ENCODE measurements at places on chromosomes 6 and 20. TPM values are rescaled to one million over a fixed set of nuclear protein-coding genes. Genes with fewer than 3 reads are reported as not detected.
A peak's percentile ranks its signal among the peaks of the same experiment; 100 is the strongest.

DNA sequence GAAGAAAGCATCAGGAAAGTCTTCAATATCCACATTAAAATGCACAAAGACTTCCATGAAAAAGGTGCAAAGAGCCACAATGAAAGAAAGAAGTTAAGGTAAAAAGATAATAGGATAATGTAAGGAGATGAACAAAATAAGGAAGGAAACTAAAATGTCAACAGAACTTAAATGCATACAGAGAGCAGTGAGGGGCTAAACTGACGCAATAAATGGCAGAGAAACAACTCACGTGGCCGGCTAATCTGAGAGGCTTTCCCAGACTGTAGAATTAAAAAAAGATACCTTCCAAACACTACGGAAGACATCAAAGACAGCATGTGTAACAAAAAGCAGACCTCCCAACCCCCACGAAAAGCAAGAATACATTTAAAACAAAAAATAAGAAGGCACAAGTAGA is 73.7 kb downstream of the GMDS start:
- no peak for DNase-seq

HSPA12B gene
- total RNA-seq, result not detected

DNA sequence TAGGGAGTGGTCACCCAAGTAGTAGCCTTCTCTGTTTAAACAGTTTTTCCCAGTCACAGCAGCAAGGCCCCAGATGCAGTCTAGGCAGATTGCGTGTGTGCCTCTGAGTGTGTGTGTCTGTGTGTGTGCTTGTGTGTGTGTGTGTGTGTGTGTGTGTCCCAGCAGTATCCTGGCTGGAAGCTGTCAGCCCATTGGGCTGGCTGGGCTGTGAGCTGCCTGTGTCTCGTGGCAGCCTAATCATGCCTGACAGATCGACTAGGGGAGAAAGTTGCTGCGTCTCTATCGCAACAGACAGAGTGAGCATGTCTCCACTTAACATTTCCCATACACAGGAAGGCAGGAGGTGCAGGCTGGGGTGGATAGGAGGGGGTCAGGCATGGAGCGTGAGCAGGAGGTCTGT is 42.9 kb upstream of the LRFN2 start:
- DNase-seq, result no peak

DNA sequence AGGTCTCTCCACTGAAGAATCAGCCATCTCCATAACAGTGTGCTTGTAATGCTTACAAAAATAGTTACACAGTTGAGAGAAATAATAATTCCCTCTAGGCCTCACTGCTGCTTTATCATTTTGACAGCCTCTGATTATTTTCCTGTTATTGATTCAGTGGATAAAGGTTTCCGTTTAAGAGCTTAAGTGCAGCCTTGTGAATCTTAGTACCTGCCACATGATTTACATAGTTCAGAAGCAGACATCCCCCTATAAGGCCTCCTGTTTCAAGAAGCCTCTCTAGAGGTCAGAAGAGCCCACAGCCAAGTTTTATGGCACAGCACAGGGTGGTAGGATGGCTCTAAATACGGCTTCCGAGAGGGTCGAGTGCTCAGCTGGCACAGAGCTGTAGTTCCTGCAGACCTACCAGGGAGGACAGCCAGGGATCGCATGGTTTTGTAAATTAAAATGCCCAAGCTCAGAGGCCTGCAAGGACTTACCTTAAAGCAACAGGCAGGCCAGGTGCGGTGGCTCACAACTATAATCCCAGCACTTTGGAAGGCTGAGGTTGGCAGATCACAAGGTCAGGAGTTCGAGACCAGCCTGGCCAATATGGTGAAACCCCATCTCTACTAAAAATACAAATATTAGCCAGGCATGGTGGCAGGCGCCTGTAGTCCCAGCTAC is 17.6 kb upstream of the PYGB start:
- no peak for DNase-seq

DNA sequence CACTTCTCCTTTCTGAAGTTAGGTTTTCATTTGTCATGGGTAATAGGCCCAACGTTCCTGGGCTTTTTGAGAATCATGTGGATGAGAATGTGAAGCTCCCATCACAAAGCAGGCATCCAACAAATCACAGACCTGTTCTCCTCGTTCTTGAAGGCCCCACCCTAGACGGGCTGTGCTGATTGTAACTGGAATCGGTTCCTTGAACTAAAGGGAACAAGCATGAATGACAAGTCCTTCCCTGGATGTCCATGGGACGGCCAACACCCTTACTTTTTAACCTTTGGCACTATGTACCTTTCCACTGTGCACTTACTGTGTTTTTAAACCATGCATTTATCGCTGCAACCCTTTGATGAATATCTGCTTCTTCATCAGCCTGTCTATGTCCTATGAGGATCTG is 438.2 kb downstream of the CD83 start:
- no peak for DNase-seq

GRCh38 chr6:39844866-39845265 is 52.7 kb downstream of the DAAM2 start:
- no peak for DNase-seq

DNA sequence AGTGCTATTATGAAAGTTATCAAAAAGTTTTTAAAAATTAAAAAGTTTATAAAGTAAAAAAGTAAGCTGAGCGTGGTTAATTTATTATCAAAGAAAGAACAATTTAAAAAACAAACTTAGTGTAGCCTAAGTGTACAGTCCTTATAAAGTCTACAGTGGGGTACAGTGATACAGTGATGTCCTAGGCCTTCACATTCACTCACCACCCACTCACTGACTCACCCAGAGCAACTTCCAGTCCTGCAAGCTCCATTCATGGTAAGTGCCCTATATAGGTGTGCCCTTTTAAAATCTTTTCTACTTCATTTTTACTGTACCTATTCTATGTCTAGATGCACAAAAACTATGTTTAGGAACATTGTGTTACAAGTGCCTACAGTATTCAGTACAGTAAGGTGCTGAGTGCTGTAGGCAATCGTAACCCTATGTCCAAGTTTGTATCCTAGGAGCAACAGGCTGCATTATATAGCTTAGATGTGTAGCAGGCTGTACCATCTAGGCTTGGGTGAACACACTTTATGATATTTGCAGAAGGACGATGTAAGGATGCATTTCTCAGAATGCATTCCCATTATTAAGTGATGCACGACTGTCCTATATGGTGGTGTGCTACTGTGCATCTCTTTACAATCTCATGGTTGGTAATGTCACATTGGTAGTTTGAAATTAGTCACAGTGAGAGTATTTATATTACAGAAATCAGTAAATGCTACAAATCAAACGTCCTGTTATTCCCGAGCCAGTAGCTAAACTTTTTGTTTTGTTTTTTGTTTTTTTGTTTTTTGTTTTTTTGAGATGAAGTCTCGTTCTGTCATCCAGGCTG is 158.3 kb downstream of the GMPR start:
- no peak for DNase-seq

- DNase-seq, result no peak
Measured at GRCh38 chr6:13063300-13063918, 264.9 kb downstream of the TBC1D7 start.

DNA sequence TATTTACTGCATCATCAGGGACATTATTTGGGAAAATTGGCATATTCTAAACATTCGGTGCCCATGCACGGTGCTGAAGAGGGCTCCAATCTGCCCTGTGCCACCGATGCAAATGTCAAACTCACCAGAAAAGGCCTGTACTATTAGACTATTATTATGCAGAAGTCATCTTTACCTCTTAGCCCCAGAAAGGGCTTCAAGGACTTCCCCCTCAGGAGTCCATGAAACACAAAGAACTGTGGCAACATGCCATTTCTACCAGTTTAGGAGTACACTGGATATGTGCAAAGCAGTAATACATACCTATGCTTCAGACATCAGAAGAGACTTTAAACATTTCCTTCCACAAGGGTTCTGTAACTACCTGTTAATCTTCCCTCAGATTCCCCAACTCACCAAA is 8.6 kb downstream of the DIDO1 start:
- DNase-seq, result no peak

RHAG gene
- total RNA-seq, result not detected

TREML2 gene
- not detected for total RNA-seq

CDSN gene
- total RNA-seq, result not detected

- DNase-seq, result no peak
Measured at GRCh38 chr6:160461641-160462040, 113.5 kb downstream of the SLC22A3 start.

- no peak for DNase-seq
Measured at GRCh38 chr20:53656293-53657202, 62.9 kb upstream of the ZNF217 start.

DNA sequence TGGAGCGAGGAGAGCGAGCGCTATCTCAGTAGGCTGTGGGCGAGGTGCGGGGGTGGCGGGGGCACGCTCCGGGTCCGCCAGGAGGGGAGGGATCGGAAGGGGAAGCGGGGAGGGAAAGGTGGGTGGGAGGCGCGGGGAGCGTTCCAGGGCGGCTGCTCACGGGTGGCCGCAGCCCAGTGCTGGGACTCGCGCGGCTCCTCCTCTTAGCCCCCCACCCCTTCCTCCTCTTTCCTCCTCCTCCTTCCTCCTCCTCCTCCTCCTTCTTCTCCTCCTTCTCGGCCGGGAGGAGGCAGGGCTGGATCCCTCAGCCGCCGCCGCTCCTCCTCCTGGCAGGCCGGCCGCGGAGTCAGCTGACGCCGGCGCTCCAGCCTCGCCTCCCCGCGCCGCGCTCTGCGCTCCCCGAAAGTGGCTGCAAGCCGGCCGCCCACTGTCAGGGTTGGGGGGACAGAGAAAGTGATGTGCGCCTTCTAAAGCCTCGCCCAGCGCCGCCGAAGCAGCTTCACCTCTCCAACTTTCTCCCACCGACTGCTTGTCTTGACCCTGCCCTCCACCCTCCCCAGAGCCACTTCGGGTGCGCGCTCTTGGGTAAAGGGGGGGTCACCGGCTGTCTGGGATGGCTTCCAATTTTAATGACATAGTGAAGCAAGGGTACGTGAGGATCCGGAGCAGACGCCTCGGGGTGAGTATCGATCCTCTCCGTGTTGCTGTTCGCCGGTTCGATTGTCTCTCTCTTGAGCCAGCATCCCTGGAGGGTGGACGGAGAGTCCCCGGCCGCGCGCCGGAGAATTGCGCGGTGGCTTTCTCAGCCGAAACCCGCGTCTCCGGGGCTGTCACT is at the start of gene DOK5:
Gene DOK5 (plus strand): TSS at position 260 of the 835 bp plus-strand sequence. CDS start 354 bp downstream, at position 614.
- DNase-seq, result no peak

DNA sequence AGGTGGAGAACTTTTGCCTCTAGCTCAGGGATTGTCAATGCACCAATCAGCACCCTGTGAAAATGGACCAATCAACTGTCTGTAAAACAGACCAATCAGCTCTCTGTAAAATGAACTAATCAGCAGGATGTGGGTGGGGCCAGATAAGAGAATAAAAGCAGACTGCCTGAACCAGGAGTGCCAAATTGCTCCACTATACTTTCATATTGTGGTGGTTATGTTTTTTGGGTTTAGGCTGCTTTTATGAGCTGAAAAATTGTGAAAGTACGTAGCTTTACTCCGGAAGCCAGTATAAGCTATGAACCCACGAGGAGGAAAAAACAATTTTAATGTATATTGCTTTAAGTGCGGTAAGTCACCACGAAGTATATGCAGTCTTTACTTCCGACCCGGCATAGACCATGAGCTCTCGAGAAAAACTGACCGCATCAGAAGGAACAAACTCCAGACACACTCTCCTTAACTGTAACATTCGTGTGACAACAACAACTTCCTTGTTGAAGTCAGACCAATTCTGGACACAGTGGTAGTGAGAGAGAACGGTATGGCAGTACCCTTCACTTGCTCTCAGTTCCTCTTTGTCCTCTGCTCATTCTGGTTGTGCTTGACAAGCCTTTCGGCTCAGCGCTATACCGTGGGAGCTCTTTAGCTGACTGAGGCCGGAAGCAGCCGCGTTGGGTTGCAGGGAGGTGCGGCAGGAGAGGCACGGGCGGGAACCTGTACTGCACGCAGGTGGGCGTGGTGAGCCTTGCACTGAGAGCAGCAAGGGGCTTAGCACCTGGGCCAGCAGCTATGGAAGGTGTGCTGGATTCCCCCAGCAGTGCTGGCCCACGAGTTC is 81.9 kb upstream of the E2F3 start:
- DNase-seq, result no peak

DNA sequence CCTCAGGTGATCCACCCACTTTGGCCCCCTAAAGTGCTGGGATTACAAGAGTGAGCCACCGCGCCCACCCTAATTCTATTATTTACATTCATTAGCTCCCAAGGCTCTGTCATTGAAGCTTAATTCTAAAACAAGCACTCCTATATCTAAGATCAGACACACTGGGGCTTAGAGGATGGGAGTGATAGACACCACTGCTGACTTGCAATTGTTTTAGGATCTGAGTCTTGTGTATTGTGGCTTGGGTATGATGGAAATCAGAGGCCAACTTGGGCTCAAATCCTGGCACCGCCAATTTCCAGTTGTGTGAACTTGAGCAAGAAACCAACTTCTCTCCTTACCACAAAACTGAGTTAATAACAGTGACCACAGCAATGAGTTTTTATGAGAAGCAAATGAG is 34.7 kb downstream of the MTRES1 start:
- DNase-seq, result no peak

FILIP1 gene
- under 0.01 TPM for total RNA-seq

- DNase-seq, result no peak
Measured at GRCh38 chr6:145839653-145840052, 25.1 kb upstream of the FBXO30 start.

DNA sequence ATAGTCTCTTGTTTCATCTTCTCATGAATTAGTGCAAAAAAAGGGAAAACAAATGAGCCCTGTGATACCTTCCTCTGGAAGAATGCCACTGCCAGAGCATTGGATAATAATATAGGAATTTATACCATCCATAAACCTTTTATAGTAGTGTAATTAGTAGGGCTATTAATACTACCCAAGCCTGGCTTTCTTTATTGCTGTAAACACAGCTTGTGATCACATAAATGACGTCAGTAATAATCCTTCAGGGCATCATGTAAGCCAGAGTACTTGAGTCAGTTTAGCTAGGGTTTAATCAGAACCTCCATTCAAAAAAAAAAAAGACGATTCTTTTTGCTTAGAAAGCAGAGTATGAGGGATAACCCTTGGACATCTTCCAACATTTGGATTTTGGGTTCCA is 264.8 kb downstream of the SLC35F1 start:
- DNase-seq, result no peak

- no peak for DNase-seq
Measured at GRCh38 chr6:75378101-75378500, 93.5 kb upstream of the TMEM30A start.

DNA sequence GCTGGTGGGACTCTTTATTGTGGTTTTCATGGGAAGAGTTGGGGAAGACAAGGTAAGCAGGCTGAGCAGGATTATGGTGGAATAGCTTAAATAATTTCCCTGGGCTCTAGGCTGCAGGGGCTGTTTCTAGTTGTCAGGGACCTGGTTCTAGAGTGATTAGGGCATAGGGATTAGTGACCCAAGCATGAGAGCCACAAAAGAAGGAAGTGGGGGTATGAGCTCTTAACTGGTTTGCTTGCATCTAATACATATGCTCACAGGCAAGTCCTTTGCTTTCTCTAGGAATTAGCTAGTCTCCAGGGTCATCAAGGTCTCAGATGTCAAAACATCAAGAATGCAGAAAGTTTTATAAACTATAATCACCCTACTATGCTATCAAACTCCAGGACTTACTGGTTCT is 67.5 kb upstream of the NRN1 start:
- peak; percentile 65 for DNase-seq

DNA sequence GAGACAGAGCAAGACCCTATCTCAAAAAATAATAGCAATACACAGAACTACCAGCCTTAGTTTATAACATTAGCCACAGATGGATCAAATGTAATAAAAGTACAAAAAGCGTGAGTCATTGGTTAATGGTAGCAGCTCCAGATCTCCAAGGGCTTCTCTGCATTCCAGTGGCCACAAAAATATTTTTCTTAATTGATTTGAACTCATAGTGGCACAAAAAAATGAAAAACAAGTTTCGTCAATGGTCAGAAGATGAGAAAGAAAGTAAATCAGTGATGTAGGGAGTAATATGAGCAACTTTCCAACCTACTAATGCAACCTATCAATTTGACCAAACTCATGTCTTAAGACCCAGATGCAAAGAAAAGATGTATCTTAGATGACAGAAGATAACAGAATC is 79.6 kb downstream of the CEP57L1 start:
- no peak for DNase-seq
